ENCODE measurements at places on chromosomes 1 and 21.

DNA sequence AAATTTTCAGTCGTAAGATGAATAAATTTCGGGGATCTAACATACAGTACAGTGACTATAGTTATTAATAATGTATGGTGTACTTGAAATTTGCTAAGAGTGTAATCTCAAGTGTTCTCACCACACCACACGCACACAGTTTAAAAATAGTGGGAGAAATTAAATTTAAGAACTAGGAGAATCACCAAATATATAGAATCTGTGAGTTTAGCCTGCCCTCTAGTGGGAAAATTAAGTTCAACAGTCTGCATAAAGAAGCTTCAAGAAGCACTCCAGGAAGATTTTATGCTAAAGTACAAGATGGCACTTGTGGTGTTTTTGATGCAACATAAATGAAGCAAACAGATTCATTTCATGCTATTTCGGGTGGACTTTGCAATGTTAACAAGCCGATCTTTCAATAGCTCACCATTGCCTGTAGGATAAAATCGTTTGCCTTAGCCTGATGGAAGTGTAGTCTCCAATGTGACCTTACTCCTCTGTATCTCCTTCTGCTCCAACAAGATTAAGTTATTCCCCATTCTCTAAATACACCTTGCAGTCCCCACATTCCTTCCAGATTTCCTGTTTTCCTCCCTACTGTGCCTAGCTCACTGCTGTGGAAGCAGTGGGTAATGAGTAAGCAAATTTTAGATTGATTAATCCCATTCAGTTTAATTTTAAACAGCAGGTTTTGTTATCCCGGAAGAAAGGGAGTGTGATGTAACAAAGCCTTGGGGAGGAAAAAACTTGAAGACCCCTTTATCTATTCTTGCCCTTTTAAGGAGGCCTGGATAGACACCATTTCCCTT lies 8.7 kb upstream of the PIK3C2B start:
- DNase-seq = peak; percentile 35

DNA sequence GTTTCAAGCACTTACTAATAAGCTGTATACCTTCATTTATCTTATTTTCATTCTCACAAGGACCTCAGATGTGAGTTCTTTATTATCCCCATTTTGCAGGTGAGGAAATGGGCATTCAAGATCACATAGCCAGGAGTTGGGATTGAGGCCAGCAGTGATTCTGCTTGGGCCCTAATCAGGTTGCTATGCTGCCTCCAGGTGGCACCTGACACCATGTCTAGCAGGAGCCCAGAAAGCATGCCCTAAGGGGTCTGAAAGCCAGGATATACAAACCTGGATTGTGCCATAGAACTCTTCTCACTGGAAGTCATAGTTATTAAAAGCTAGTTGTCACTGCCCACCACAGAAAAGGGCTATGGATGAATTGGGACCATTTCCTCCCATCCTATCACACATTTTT lies 61.1 kb downstream of the FYB2 start:
- no peak for DNase-seq

- no peak for DNase-seq
These were observed 9.3 kb downstream of the NEK7 start for GRCh38 chr1:198165927-198166647.

DNA sequence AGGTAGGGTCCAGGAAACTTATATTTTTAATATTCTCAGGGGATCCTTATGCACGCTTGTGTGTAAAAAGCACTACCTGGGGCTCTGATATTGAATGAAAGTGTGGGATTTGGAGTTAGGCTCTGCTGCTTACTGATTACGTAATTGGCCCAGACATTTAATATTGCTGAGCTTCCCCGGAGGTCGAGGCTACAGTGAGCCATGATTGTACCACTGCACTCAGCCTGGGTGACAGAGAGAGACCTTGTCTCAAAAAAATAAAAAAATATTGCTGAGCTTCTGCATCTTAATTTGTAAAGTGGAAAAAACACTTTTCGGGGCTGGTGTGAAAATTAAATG lies 62.2 kb upstream of the KIF26B start:
- no peak for DNase-seq

DNA sequence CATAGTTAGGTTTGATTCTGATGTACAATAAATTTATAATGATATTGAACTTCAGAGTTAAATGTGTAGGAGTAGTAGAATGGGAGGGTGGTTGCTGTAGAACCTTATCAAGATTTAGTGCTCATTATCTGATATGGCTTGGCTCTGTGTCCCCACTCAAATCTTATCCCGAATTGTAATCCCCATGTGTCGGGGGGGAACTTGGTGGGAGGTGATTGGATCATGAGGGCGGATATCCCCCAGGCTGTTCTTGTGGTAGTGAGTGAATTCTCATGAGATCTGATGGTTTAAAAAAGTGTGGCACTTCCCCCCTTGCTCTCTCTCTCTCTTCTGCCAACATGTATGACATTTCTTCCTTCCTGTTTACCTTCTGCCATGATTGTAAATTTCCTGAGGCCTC lies 265.5 kb downstream of the GRIK1 start:
- no peak for DNase-seq

GRCh38 chr1:237316352-237316751 lies 274.4 kb downstream of the RYR2 start:
- DNase-seq = no peak

DNA sequence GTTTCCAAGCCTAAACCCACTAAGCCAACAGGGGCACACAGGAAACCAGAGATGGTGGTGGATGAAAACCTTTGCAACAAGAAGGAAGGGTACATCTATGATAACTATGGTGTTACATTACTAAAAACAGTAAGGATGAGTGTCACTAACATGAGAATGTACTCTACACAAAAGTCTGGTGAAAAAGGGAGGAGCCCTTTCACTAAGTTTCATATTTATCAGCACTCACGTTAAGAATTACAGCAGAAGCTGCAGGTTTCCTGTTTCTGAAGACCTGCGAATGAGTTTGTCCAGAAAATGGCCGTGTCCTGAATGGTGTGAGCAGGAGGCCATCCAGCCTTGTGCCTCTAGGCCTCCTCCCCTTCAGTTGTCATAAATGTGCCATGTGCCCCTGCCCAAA lies 17.8 kb downstream of the ABCG1 start:
- DNase-seq = no peak

DNA sequence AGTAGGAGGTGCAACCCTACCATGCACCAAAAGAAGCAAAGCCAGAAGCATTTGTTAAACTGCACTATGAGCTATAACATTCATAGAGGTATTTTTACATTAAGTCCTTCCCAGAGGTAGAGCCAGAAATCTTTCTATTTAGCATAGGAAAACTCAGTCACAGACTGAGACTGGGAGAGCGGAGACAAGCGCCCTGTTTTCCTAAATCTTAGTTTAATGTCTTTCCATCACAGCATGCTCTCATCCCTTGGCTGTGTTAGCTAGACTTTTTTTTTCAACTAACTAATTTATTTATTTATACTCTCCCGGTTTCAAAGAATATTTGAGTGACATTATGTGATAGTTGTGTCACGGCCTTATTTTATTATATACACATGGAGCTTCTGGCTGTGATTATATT lies 304.1 kb downstream of the LMX1A start:
- DNase-seq = no peak

GRCh38 chr21:41812679-41813078 lies 45.8 kb upstream of the RIPK4 start:
- no peak for DNase-seq

- no peak for DNase-seq
These were observed 194.2 kb upstream of the JUN start for GRCh38 chr1:58978096-58978495.

- DNase-seq = no peak
These were observed 8.6 kb upstream of the ITGB2 start for GRCh38 chr21:44929242-44929798.

DNA sequence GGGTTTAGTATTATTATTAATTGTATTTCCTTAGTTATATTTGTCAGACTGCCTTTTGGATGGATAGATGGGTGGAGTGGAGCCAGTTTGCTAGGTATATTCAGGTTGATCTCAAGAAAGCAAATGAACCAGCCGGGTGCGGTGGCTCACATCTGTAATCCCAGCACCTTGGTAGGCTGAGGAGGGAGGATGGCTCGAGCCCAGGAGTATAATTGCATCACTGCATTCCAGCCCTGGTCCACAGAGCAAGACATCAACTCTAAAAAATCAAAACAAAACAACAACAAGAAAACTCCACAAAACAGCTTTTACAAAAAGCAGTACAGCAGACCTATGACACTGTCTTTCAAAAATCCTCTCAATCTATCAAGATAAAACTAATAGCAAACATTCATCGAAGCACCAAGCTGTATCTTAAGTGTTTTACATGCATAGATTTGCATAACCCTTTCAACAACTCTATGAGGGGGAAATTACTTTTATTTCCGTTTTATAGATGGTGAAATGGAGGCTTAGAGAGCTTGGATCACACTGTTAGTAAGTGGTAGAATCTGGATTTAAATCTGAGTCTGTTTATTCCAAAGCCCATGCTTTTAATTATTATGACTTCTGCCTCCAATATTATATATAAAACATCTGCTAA lies 25.5 kb downstream of the KMO start:
- no peak for DNase-seq

All from hepatic stellate cell (primary cell).